OCI-LY7 (cell line): ENCODE measurements at places on chromosomes 1 and 21. TPM values are rescaled to one million over a fixed set of nuclear protein-coding genes. Genes with fewer than 3 reads are reported as not detected.

Gene RGSL1
- total RNA-seq: not detected in 2 replicates

Gene KCNE2
- total RNA-seq: not detected in 2 replicates

Gene SLC2A5
- 123 and 183 TPM in 2 replicates for total RNA-seq

- no peak for DNase-seq
Observed at GRCh38 chr1:151540982-151541377, 871 bp downstream of the TUFT1 start.

- no peak for DNase-seq
Observed at GRCh38 chr1:151990058-151990855, 3.4 kb downstream of the S100A10 start.

DNA sequence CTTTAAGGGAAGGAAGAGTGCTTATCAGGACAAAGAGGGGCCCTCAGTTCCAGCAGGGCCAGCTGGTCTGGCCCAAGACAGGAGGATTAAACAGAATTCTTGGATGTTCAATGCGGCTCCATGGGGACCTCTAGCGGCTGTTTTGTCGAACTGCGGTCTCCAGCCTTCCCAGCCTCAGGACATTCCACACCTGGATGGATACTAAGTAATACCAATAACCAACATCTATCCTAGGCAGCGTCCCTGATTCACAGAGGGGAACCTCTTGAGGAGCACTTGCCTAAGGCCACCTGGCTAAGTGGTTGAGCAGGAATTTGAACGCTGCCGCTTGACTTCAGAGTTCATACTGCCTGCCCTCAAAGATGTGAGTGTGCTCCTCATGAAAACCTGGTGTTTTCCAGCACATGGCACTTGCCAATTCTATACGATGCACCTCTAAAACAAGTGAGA lies 15.5 kb upstream of the CD247 start:
- peak; percentile 73 for DNase-seq

GRCh38 chr1:38789498-38790169 lies 69.9 kb downstream of the RRAGC start:
- DNase-seq: no peak

GRCh38 chr1:230165536-230165935 lies 98.5 kb downstream of the GALNT2 start:
- DNase-seq: no peak

DNA sequence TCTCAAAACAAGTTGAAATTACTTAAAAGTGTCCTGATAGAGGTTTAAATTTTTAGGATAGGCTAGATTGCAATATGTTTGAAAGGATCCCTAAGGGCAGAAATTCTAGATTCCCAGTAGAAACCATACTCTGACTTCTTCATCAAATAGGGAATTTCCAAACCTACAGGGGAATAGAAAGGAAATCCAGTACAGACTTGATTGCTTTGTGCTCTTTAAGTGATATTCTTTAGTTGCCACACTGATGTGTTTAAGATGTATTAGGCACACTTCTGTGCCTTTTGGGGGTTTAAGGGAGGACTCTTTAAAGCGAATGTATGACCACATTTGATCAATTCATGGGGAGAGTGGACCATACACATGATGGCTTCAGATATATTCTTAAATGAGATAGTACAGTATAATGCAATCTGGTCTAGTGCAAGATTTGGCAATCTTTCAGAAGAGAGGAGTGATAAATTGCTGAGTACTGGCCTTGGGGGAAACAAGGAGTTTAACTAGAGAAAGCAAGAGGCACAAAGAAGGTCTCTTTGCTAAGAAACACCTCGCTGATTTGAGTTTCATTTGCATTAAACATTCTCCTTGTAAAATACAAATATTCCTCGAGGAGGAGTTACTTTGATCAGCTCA lies 268.8 kb upstream of the NR5A2 start:
- DNase-seq: no peak

DNA sequence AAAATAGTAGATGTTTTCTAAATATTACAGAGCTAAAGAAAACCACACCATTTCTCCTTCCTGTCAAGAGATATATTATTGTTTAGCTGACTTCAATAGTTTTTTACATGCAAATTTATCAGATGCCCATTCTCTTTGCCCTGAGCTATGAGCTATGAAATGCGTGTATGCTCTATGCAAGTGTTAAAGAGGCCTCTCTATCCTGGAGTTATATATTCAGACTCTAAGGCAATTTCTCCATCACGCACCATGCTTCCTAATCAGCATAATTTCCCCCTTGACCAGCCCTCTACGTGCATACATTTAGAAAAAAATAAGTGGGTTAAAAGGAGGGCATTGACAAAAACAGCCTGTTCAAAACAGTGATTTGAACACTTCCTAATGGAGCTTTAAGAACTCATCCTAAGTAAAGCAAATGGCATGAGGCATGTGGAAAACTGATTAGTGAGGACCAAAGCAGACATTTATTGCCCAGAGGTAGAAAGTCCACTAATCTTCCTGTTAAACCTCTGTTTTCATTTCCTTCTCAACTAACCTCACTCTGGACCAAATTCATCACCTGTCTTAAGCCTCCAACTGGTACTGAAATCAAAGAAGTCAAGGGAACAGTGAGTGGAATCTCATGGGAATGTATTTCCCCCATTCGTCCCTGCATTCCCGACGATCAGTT lies 565.8 kb upstream of the PKN2 start:
- DNase-seq: no peak
